ENCODE measurements at places on chromosomes 6 and 20.

DNA sequence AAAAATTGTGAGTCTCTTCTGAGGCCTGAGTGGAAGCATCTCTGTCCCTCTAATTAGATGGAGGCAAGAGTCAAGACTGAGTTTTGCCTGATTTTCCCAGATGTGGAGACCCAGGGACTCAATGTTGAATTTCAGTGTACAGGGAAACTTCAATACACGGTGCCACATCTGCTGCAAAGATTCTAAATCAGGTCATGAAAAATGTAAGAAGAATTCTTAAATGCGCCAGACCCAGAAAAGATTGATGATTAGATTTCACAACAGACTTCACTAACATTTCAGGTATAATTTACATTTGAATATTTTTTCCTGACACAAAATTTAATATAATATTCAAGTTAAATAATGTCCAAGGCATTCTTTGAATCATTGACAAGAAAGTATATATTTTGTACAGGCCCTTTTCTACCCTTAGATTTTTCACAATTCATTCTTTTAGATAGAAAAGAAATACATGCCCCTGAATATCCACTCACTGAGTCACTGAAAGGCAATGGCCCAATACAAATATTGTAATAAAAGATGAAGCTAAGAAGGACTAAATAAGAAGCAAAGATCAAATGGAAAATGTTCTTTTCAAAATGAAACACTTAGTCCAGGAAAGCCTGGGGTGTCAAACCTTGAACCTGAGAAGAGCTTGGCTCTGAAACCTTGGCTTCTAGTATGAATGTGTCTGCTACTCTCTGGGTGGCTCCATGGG is 18.2 kb upstream of the HDGFL1 start:
- no peak for DNase-seq

GRCh38 chr6:4973982-4974745 is 29.7 kb downstream of the RPP40 start:
- no peak for DNase-seq

DNA sequence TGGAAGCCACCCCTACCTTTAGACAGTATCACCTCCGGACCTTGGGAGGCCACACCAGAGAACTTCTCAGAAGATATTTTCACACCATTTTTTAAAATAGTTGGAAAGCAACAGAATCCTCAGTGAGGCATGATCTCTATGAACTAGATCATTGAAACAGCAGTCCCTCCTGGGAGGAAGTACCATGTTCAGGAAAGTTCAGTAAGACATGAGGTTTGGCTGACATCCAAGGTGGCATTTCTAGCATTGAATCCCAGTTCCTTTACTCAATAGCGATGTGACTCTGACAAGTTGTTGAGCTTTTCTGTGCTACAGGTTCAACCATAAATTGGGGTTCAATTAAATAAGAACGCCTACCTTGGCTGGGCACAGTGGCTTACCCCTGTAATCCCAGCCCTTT is 169.0 kb downstream of the TBC1D7 start:
- peak; percentile 62 for DNase-seq

DNA sequence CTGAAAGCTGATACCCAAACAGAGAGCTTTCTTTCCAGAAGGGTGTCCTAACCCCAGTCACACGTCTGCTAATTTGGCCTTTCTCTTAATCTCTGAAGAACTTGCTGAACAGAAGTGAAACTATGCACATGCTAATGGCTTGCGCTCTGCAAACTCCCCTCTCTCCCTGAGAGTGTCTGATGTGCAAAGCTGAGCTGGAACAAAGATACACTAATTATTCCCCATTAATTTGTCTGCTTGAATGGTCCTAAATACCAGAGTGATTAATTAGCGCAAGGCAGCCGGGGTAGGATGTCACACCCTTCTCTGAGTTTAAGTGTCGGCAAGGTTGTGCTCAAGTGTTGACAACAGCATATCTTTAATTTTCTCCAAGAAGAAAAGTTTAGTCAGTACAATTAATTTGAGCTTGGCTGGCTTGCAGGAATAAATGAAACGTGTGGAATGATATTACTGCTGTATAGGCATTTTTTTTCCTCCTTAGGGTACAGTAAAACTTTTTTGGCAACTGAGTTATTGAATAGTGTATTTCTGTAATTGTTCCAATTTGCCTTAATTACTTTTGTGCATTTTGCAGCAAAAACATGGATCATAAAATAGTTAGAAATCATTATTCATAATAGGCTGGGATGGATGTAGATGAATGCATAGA is 715.9 kb upstream of the POU3F2 start:
- no peak for DNase-seq

- peak; percentile 27 for DNase-seq
These were observed 343.3 kb downstream of the ADGRB3 start for GRCh38 chr6:68978411-68978810.

- DNase-seq, result peak; percentile 4
These were observed 386.4 kb upstream of the MMS22L start for GRCh38 chr6:97669191-97670031.

DNA sequence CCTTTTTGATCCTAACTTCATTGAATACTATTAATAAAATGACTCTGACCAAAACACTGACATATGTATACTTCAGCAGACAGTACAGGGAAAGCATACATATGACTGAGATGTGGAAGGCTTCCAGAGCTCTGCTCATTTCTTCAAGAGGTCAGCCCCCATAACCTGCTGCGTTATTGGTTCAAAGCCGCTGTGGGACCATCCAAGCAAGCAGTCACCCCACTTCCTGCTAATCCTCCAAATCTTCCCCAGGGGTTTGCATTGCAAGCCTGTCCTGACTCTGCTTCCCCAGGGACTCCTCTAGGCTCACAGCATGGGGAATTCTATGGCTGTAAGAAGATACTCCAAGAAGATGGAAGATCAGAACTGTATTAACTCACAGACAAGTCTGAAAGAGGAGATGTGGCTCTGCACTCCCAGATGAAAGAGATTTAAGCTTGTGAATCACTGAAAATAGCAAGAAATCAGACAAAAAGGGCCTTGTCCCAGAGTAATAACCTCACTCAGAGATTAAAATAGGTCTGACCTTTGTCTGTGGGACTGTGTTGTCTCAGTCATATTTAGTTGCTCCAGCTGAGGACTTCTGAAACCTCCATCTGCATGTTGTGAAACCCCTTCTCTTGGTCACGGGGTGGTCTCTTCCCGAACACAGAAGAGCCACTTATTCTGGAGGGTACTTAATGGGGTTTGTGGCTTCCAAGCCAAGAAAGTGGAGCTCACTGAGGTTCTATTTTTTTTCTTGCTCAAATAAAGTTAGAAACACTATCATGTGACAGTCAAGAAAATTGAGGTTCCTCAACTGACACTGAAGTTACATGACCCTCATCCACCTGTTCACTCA is 101.5 kb upstream of the MARCKS start:
- DNase-seq, result peak; percentile 38

- no peak for DNase-seq
These were observed at the start of gene SUMO4 for GRCh38 chr6:149400050-149400449. SUMO4 (plus strand) TSS chr6:149400262; CDS start chr6:149400392, 130 bp downstream.

DNA sequence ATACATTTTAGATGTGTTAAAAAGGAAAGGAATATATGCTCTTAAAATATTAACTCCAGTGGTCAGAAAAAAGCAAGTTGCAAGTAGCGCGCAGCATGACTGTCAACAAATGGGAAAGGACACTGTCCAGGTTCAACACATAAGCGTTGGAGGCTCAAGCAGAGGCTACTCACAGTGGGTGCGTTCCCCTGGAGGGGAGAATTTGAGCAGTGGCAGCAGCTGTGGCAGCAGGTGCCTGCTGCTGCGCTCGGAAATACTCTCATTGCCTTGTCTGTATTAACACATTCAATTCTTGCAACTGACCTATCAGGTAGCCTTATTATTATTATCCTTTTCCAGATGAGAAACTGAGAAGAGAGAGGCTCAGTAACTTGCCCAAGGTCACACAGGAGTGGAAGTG is 21.9 kb upstream of the CCN6 start:
- DNase-seq, result no peak

Data from suppressor macrophage treated with lipopolysaccharide for 4 hours (primary cell).